Stimulated activated CD4-positive, alpha-beta T cell treated with anti-CD3 and anti-CD28 coated beads, Interleukin-2, amount 100 ng/mL, for 48 hours (primary cell): ENCODE measurements at places on chromosomes 1 and 21.

DNA sequence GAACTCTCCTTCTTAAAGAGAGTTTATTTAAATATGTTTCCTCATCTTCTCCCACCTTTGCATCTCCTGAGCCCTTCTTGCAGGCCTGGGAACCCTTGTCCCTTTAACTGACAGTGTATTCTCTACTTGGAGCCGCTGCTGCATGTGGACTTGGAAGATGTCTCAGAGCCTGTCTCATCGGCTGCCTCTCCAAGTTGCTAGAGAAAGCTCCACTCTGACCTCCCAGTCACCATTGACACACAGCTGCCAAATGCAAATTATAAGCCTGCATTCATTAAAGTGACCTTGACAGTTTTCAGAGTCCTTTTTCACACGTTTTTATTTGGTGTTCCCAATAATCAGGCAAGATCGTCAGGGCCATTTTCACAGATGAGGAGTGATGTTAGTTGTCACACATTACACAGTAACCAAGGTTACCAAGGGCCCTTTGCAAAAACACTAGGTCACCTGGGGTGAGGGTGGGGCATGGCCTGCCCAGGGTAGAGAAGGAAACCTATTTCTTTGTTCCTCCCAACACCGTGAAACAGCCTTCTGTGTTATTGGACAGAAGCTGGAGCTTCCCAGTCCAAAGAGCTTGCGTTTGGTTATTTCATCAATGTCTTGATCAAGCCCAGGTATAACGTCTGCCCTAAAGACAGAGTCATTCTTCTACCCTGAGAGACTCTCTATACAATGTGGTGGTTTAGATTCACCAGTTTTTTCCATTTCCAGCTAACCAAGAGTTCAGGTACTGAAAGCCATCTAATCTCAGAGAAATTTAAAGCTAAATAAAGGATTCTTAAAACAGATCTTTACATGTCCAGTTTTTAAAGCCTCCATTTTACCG lies 164.1 kb downstream of the GALNT2 start:
- no peak for DNase-seq

DNA sequence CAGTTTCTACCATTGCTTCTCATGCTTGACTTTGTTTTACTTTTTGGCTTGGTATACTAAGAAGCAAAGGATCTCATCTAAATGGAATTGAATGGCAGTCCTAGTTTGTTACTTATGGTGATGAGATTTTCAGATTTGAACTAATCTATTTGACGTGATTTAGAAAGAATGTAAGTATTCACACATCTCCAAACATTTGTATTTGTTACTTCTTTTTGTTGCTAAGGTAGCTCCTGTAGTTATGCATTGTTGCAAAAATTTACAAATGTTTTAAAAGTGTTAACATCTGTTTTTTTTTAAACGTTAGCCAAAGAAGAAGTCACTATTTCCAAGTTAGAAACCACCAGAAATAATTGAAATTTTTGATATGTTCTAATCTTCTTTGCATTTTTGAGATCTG lies 222.5 kb downstream of the RPS6KC1 start:
- DNase-seq: no peak

DNA sequence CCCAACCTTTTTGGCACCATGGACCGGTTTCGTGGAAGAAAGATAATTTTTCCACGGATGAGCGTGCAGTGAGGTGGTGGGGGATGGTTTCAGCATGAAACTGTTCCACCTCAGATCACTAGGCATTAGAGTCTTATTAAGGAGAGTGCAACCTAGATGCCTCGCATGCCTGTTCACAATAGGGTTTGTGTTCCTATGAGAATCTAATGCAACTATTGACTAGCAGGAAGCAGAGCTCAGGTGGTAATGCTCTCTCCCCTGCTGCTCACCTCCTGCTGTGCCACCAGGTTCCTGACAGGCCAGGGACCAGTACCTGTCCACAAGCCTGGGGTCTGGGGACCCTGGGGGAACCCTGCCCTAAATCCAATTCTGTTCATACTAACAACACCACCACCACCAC lies 377.8 kb downstream of the OLFM3 start:
- DNase-seq: no peak

- no peak for DNase-seq
These were observed 137.3 kb downstream of the NAV1 start for GRCh38 chr1:201676197-201676596.

- DNase-seq: no peak
These were observed 31.7 kb downstream of the ZNF281 start for GRCh38 chr1:200378096-200378495.

DNA sequence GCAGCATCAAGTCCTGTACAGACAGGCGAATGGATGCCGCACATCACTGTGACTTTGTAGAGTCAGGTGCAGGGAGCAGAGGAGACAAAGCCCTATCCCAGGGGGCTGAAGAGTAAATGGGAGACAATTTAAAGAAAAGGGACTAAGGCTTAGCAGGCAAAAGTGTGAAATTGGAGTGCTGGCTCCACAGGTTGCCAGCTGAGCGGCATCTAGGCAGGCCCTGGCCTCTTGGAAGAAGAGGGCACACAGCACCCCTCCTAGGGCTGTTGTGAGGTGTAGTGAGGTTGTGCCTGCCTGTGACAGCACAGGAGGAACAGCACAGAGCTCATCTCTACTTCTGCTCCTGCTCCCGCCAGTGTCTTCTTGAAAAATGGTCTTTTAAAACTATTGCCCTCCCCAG lies 47.3 kb downstream of the TENT5C start:
- DNase-seq: no peak
